IMR-90 (cell line): ENCODE measurements at places on chromosomes 2 and 18. TPM values are rescaled to one million over a fixed set of nuclear protein-coding genes. Genes with fewer than 3 reads are reported as not detected.

- H3K4me1 ChIP-seq, result peaks cover 1% of the 10 kb centered on the region; the same call in 1 of the 2 replicates
- no peaks in the 10 kb centered on the region for H3K36me3 ChIP-seq
- no peak overlapping the region for H3K4me3 ChIP-seq
- no peak for DNase-seq
These were observed 10.3 kb downstream of the SULT1C4 start for GRCh38 chr2:108388045-108388444.

C1QL2 gene
- total RNA-seq, result not detected in 2 replicates

FBXO15 gene
- 0.90 and 1.1 TPM in 2 replicates for total RNA-seq

GRCh38 chr2:210389856-210390255 is 74.9 kb upstream of the MYL1 start:
- no peak for DNase-seq
- H3K36me3 ChIP-seq, result no peaks in the 10 kb centered on the region
- H3K27me3 ChIP-seq, result no peaks in the 10 kb centered on the region
- H3K4me1 ChIP-seq, result no peaks in the 10 kb centered on the region
- H3K27ac ChIP-seq, result no peak overlapping the region

- peaks cover 21% of the 10 kb centered on the region for H3K36me3 ChIP-seq
- no peaks in the 10 kb centered on the region for H3K27me3 ChIP-seq
- no peak for DNase-seq
- no peak overlapping the region for H3K4me3 ChIP-seq
- no peak overlapping the region for H3K27ac ChIP-seq
- H3K4me1 ChIP-seq, result no peaks in the 10 kb centered on the region; the same call in 1 of the 2 replicates
These were observed 124.2 kb downstream of the BCL2L11 start for GRCh38 chr2:111244864-111245263.

PLGLB2 gene
- 0.72 and 0.83 TPM in 2 replicates for total RNA-seq

GRCh38 chr2:197052356-197052755 is 125.8 kb upstream of the PGAP1 start:
- no peak overlapping the region for H3K4me3 ChIP-seq
- H3K4me1 ChIP-seq, result no peaks in the 10 kb centered on the region
- no peak for DNase-seq
- H3K36me3 ChIP-seq, result no peaks in the 10 kb centered on the region
- no peaks in the 10 kb centered on the region for H3K27me3 ChIP-seq

DNA sequence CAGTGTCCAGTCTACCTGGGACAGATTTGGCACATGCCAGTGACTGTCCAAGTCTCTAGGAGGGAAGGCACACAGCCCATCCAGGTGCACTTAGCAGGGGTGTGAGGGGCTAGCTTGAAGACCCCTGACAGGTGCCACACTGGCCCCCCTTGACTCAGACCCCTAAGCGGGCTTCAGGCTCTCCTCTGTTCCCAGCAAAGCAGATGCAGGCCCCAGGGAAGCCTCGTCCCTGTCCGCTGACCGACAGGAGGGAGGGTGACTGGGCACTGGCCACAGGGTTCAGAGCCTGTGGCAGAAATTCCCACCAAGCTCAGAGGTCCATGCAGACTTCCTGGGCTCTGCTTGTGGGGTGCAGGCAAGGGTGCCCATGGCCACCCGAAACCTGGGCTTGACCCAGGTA is 239.8 kb upstream of the MYT1L start:
- no peaks in the 10 kb centered on the region for H3K27me3 ChIP-seq
- no peaks in the 10 kb centered on the region for H3K4me1 ChIP-seq
- no peak overlapping the region for H3K4me3 ChIP-seq

- no peaks in the 10 kb centered on the region for H3K36me3 ChIP-seq
- H3K27ac ChIP-seq, result no peak overlapping the region
- H3K4me1 ChIP-seq, result no peaks in the 10 kb centered on the region
- H3K27me3 ChIP-seq, result no peaks in the 10 kb centered on the region
- no peak overlapping the region for H3K4me3 ChIP-seq
These were observed 21.4 kb downstream of the CHMP1B start for GRCh38 chr18:11872479-11873136.

DNA sequence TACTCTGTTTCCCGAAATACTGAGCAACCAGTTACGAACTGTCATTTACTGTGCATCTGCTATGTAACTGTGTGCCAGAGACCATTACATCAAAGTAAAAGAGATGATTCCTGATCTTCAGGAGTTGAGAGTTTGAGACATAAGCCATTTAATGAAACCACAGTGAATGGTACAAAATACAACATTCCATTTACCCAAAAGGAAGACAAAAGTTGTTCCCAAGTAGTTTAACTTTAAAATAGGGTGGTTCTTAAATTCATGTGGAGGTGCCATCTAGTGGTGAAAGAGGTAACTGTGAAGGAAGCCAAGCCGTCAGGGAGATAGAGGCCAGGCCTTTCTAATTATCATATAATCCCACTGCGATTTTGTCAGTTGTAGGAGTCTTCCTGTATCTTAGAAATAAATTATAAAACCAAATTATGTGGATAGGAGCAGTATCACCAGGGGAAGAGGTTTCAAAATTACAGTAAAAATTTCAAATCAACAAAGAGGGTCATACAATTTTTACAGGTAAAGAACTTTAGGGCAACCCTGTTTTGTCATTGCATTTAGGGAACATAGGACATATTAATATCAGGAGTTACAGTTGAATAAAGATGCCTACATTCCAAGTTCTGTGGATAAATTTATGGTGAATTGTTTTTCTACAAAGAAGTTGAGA is 67.7 kb downstream of the EPAS1 start:
- H3K27me3 ChIP-seq, result no peaks in the 10 kb centered on the region
- H3K36me3 ChIP-seq, result peaks cover 58% of the 10 kb centered on the region
- peak; percentile 72 for DNase-seq
- H3K27ac ChIP-seq, result no peak overlapping the region
- peaks cover 19% of the 10 kb centered on the region for H3K4me1 ChIP-seq

DNA sequence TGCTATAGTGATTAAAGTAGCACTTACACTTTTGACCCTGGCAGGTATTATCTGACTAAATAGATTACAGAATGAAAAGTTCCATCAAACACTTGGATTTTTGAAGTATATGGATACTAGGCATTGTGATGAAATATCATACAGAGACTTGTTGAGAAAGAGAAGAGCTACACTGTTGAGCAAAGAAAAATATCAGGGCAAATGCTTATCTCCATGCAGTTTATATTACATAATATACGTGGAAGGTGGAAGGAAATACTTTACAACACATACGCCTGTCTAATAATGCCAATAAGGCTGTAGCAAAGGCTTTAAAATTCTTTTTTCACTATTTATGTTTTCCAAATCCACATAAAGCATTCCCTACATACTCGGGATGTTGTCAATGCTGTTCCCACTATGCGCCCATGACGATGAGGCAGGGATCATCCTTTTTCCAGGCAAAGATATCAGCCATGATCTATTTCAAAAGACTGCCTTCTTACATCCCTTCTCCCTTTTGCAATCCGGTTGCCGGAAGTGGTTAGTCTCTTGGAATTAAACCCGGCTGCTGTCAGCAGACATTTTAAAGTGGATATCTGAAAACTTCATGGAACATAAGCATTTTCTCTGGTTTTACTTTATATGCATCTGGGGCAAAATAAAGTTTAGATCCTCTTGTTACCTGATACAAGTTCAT is 92.6 kb upstream of the ITGA4 start:
- no peaks in the 10 kb centered on the region for H3K27me3 ChIP-seq
- no peak overlapping the region for H3K27ac ChIP-seq
- no peaks in the 10 kb centered on the region for H3K4me1 ChIP-seq
- no peaks in the 10 kb centered on the region for H3K36me3 ChIP-seq

DNA sequence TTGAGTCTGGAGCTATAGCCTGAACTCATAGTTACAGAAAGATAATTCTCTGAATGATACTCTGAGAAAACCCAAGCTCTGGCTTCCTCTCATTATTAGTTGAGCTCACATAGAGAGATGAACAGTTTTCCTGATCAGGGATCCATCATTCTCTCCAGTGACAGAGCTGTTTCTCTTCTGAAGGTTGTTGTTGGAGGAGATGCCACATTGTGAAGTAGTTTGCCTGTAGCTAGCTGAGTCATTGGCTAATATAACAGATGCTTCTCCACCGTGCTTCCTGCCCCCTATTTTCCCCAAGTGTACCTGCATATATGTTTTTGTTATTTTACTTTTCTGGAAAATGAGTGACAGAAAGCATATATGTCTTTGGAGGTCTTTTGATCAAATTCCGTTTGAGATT is 64.6 kb downstream of the OSBPL6 start:
- no peaks in the 10 kb centered on the region for H3K27me3 ChIP-seq
- no peaks in the 10 kb centered on the region for H3K36me3 ChIP-seq
- DNase-seq, result peak; percentile 50
- peaks cover 2% of the 10 kb centered on the region; the same call in 1 of the 2 replicates for H3K4me1 ChIP-seq

DNA sequence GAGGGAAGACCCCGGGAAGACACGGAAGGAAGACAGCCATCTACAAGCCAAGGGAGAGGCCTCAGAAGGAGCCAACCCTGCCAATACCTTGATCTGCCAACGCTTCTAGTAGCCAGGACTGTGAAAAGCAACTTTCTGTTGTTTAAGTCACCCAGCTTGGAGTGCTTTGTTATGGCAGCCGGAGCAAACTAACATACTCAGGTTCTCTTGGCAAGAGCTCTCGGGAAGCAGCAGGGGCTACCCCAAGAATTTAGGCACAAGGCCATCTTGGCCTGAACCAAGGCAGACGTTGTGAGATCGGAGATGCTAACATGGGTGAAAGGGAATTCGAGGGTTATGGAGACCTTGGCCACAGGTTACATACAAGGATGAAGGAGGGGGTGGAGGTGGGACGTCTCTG is 78.6 kb upstream of the KLHL29 start:
- peaks cover 15% of the 10 kb centered on the region for H3K27me3 ChIP-seq
- no peak overlapping the region for H3K4me3 ChIP-seq
- H3K4me1 ChIP-seq, result peaks cover 1% of the 10 kb centered on the region; the same call in 1 of the 2 replicates
- H3K36me3 ChIP-seq, result no peaks in the 10 kb centered on the region

DNA sequence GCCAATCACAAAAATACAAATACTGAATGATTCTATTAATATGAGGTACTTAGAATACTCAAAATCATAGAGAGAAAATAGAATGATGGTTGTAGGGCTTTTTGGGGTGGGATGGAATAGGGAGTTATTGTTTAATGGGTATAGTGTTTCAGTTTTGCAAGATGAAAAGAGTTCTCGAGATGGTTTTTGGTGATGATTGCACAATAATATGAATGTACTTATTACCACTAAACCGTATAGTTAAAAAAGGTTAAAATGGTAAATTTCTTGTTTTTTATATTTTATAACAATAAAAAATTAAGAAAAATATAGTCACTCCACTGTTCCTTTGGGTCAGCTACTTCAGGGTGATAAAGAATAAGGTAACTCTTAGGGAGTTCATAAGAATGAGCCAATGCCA is 560.1 kb downstream of the TDRD15 start:
- H3K27me3 ChIP-seq, result no peaks in the 10 kb centered on the region
- no peak for DNase-seq
- H3K4me1 ChIP-seq, result no peaks in the 10 kb centered on the region
- H3K4me3 ChIP-seq, result no peak overlapping the region
- no peak overlapping the region for H3K27ac ChIP-seq
- no peaks in the 10 kb centered on the region for H3K36me3 ChIP-seq

- DNase-seq, result no peak
- H3K27me3 ChIP-seq, result no peaks in the 10 kb centered on the region
- no peaks in the 10 kb centered on the region for H3K4me1 ChIP-seq
These were observed 37.7 kb upstream of the MEX3C start for GRCh38 chr18:51235009-51235789.

SLC9A2 gene
- total RNA-seq, result not detected in 2 replicates

DNA sequence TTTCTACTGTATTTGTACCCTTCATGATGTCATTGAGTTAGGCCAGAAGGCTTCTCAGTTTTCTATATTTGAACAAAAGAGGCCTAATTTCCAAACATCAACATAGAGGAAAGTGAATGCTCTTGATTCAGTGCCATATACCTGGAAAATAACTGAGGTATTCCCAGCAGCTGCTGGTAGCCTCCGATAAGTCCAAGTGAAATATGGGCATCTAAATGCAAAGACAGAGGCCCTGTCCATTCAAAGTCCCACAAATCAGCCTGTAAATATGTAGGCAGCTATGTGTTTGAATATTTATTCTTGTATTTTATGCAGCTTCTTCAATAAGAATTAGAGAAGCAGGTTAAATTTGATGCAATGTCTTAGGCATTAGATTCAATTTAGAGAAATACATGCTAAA is 89.5 kb upstream of the DPP10 start:
- DNase-seq, result no peak
- no peaks in the 10 kb centered on the region for H3K4me1 ChIP-seq
- no peak overlapping the region for H3K27ac ChIP-seq
- H3K4me3 ChIP-seq, result no peak overlapping the region
- H3K36me3 ChIP-seq, result no peaks in the 10 kb centered on the region
